Hepatic stellate cell (primary cell): ENCODE measurements at places on chromosomes 4 and X.

- no peak for DNase-seq
Observed at GRCh38 chrX:115948018-115948923, 222.3 kb upstream of the AGTR2 start.

DNA sequence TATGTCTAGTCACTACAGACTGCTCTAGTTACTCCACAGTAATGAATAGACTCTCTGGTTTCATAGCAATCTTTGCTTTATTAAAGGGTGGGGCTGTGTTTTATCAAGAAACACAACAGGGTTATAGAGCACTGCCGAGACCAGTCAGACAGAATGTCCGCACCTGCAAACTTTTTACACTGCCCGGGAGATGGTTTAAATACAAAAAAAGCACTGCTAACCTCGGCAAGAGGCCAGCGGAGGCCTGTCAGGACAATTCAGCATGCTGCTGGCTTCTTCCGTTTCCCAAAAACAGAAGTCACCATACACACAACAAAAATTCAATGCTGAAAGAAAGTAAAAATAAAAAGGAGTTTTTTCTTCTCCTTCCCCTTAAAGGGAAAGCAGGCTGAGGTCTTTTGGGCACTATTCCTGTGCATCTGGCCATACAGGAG lies 67.4 kb downstream of the IRF2 start:
- DNase-seq = no peak

DNA sequence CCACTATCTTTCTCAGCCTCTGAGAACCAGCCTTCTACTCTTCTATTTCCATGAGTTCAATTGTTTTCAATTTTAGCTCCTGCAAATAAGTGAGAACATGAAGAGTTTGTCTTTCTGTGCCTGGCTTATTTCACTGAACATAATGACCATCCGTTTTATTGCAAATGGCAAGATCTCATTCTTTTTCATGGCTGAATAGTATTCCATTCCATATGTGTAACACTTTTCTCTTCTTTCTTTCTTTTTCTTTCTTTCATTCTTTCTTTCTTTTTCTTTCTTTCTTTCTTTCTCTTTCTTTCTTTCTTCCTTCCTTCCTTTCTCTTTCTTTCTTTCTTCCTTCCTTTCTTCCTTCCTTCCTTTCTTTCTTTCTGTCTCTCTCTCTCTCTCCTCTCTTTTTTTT lies 228.7 kb downstream of the SHOX start:
- DNase-seq = no peak

DNA sequence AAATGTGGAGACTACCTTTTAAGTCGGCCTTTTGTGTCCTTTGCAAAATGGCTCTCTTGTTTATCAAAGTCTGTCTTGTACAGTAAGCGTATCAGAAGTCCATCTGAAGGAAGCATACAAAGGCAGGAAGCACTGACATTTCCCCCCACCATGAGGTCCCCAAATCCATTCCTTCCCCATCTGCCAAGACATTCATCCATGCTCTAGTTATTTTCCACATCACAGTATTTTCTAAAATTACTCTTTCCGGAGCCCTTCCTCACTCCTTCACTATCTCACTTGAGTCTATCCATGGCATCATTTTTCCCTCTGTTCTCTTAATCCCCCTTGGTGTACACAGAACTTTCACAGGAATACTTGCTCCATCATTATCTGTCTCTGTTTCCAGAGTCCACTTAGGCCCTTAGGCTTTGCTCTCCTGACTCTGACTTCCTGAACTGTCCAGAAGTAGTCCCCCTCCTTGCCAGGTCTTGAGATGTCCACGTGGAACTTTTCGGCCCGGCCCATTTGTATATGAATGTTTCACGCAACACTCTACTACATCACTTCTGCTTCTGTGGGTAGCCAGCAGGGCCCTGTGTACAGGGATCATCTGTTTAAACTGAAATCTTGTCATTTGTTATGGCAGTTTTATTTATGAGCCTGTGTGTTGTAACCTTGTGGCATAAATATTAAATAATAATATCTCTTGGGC lies 2.1 kb downstream of the SEL1L3 start:
- DNase-seq = no peak

- no peak for DNase-seq
Observed at GRCh38 chrX:16138108-16138427, 14.7 kb downstream of the GRPR start.

DNA sequence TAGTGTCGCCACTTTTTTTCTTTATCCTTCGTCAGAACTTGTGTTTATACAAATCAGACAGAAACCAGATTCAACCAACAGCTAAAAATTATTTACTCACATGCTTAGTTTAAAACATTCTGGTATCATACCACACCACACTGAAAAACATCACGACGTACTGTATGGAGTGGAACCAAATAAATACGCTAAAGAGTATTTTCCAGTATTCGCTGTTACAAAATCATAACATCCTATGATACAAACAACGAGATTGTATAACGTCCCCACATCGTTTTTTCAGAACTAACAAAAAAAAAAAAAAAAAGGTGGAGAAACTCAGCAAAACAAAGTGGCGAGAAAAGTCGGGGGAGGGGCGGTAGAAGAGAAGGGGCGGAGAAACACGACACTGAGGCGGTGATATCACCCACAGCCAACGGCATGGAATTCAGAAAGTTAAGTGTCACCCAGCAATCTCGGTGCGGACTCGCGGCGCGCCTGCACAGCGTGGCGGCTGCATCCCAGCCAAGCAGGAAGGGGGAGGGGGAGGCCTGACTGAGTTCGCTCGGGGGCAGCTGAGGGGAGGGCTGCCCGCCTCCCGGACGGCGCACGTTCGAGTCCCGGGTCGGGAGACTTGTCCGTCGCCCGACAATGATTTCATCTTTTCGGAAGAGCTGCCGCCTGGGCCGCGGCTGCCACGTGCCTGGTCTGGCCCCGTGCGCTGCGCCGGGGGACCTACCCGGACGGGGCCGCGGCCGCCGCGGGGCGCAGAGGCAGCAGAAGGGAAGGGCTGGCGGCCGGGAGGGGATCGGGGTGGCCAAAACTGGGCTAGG lies 920 bp downstream of the SETD7 start:
- DNase-seq = peak; percentile 76
